ENCODE measurements at places on chromosomes 6 and 20. TPM values are rescaled to one million over a fixed set of nuclear protein-coding genes. Genes with fewer than 3 reads are reported as not detected.

DNA sequence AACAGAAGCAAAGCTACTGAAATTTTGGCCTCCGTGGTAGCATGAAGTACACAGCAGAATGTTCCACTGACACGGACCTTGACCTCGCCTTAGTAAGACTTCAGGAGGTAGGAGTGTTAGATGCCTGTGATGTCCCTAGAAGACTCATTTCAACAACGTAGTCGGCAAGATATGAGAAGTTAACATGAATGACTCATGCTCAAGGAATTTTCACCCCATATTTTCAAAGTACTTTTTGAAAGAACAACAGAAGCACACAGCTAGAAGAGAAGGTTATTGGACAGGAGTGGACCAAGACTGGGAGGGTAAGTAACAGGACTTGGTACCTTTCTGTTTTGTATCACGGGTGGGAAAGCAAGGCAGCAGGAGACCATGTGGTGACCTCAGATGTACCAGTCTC is 78.0 kb downstream of the DZANK1 start:
- no peak for DNase-seq

GRCh38 chr6:11727998-11728961 is 50.3 kb downstream of the ADTRP start:
- DNase-seq: no peak

DNA sequence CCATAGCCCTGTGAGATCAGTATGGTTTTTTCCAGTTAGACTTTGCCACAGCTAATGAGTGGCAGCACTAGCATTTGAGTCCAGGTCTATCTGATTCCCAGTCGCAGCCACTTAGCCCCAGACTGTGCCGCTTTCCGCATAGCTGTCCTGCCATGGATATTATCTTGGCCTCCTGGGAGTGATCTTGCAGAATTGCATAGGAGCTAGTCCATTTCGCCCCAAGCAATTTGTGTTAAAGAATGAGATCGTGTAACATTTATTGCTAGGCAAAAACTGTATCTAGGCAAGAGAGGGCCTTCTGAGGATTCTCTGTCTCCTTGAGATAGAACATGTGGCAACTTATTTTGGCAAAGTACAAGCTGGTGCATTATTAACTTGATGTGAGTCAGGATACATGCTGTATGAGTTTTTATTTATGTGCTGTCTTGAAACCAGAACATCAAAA is 74.2 kb downstream of the EZR start:
- DNase-seq: no peak

DNA sequence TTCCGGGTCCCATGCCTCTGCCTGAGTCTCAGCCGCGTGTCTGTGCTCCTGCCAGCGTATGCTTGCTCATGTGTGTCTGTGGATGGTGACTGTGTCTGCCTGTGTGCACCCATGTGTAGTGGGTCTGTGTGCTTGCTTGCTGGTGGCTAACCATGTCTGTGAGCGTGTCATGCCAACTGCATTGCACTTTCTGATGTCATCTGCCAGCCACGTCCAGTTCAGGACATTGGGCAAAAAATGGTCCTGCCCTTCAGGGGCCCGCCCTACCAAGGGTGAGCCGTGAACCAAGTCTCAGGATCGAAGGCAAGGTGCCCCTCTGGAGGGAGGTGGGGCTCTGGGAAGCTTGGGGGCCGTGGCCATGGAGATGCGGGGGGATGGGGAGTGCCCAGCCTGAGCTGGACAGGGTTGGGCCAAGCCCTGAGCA is 9.4 kb upstream of the ZBTB46 start:
- no peak for DNase-seq

- DNase-seq: no peak
These were observed 367.3 kb downstream of the UTRN start for GRCh38 chr6:144652292-144652891.

E2F3 gene
- total RNA-seq: 30.3 TPM

MLN gene
- total RNA-seq: not detected
